NCI-H1092 treated with DMSO at 0.1 percent for 48 hours (cell line): ENCODE measurements at places on chromosomes 13 and 19.

GRCh38 chr13:49304763-49305700 lies 57.3 kb downstream of the CDADC1 start:
- DNase-seq = peak; percentile 2

DNA sequence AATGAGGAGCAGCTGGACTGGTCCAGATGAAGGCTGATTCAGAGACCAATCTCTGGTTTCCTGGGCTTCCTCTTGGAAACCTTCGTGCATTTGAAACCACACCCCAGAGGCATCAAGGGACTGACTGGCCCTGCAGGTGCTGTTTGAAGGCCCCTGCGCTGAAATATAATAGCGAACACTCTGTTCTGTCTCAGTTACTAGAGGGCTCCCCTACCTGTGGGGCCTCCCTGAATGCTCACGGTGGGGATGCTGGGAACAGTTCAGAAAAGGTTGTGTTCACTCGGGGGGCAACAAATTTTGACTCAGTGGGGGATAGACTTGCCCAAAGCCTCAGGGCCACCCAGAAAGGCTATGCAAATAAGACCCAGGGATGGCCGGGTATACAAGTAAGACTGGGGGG lies 6.4 kb downstream of the CCDC8 start:
- DNase-seq = no peak

- no peak for DNase-seq
Observed at GRCh38 chr13:46359714-46360113, 27.3 kb downstream of the RUBCNL start.

DNA sequence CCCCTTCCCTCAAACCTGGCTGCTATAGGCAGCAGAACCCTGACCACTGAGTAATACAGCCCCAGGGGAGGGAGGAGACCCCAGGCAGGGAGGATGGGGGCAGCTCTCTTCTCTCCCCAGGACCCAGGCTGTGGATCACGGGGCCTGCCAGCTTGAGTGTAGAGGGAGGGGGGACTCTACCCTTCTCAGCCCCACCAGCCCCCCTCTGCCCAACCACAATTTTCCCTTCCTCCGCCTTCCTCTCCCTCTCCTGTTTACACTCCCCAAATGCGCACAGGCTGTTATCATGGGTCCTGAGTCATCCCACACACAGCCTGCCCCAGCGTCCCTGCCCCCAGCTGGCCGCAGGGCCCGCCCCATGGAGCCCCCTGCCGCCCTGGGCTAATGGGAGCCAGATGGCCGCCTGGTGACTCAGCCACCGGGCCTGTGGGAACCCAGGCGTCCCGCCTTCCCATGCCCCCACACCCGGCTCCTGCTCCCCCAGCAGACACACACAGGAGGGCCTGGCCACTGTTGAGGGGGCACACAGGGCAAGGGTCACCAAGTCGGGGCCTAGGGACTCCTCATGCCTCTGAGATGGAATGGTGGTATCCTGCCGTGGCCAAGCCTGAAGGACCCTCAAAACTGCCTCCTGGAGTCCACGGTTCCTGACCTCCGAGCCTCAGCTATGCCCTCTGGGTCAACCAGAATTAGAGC lies 13.6 kb downstream of the CCDC97 start:
- no peak for DNase-seq

DNA sequence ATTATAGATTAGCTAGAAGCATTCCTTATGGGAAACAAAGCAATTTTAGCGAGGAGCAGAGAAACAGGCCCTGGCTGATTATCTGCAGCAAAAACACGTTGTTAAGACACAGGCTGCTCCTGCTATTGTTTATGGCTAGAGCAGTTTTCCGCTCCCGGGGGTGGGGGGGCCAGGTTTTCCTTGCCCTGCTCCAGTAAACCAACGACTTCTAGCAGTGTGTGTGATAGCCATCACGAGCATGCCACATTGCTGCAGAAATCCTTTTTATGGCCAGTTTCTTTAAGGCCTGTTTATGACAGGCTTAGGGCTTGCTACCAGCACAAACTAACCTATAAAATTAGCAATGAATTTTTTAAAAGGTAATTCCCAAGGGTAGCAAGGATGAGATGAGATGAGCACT lies 18.4 kb upstream of the IL17D start:
- DNase-seq = no peak

- DNase-seq = no peak
Observed at GRCh38 chr13:37375724-37376123, 222.8 kb downstream of the POSTN start.

- peak; percentile 51 for DNase-seq
Observed at GRCh38 chr13:77918391-77919245, at the start of gene EDNRB. Gene EDNRB (minus strand): TSS chr13:77918831. CDS start chr13:77918573, 258 bp downstream.

- DNase-seq = no peak
Observed at GRCh38 chr13:83907196-83907989, 25.1 kb upstream of the SLITRK1 start.

DNA sequence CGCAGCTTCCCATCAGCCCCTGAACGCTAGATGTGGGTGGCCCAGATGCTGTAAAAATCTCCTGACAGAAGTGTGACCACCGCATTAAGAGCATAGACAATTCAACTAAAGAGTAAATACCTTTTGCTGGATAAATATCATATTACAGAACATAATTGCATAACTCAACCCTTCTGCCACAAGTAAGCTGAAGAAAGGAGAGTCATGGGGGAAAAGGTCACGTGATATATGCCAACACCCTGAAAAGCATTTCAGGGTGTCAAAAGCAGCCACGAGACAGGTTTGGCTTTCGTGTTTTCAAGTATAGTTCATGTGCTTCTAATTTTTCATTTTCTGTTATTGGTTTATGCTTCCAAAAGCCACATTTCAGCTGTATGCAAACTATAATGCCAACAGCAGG lies 71.3 kb downstream of the LHFPL6 start:
- no peak for DNase-seq

GRCh38 chr13:19586904-19587634 lies 25.7 kb upstream of the TPTE2 start:
- no peak for DNase-seq

- DNase-seq = no peak
Observed at GRCh38 chr13:83941701-83942335, 59.5 kb upstream of the SLITRK1 start.

DNA sequence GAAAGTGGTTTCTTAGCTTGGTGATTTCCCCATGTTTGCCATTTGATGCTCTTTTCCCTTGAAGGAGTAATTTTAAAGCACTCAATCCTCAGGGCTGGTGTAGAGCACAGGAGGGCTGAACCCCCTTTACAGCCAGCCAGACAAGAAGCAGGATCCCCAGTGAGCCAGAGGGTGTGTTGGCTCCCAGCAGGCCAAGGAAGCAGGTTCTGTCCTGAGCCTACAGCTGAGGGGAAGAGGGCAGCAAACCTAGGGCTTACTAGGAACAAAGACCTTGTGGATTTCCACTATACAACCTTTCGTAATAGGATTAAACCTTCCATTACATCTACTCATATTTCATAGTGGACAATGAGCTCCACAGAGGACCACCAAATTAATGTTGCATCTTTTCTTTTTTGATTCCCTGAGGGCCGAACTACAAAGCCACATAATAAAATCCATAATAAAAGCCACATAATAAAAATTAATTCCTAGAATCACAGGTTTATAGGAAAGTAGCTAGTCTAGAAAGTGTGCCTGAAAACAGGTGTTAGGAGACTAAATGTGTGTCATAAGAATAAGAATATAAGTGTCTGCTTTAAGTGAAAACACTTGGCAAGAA lies 300.2 kb downstream of the DCLK1 start:
- no peak for DNase-seq

DNA sequence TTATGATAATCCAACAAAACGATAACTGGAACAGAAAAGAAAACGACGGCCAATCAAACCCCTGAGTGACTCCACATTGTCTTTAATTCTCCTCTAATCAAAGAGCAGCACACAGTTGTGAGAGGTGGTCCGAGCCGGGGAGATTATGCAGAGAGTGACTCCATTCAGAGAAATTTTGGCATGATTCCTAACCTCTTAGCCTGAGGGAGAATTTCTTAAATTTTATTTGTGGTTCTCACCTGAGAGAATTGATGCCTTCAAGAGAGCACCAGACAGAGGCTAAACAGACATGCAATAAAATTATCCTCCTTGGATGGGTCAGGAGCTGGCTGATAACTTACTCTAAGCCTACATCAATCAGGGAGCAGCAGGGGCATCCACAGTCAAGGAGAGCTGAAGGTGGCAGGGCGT lies 310.0 kb upstream of the KLF12 start:
- no peak for DNase-seq

- DNase-seq = no peak
Observed at GRCh38 chr19:18899624-18900560, 3.9 kb upstream of the CERS1 start.

DNA sequence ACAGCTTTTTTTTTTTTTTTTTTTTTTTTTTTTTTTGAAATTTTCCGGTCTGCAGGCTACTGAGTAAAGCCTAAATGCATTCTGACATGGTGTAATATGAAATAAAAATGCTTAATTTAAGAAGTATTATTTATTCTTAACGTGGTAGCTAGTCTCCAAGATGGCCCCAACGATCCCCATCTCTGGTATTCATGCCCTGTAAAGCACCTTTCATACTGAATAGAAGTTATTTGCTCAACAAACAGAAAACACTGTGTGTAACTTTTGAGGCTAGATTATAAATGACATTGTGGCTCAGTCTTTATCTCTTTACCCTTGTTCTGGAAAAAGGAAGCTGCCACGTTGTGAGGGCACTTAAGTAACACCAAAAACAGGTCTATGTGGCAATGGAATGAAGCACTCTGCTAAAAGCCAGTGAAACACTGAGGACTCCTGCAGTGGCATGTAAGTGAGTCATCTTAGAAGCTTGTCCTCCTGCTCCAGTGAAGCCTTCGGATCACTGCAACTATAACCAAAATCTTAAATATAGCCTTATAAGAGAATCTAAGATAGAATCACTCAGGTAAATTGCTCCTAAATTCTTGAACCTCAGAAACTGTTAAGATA lies 128.7 kb downstream of the UGGT2 start:
- DNase-seq = no peak

DNA sequence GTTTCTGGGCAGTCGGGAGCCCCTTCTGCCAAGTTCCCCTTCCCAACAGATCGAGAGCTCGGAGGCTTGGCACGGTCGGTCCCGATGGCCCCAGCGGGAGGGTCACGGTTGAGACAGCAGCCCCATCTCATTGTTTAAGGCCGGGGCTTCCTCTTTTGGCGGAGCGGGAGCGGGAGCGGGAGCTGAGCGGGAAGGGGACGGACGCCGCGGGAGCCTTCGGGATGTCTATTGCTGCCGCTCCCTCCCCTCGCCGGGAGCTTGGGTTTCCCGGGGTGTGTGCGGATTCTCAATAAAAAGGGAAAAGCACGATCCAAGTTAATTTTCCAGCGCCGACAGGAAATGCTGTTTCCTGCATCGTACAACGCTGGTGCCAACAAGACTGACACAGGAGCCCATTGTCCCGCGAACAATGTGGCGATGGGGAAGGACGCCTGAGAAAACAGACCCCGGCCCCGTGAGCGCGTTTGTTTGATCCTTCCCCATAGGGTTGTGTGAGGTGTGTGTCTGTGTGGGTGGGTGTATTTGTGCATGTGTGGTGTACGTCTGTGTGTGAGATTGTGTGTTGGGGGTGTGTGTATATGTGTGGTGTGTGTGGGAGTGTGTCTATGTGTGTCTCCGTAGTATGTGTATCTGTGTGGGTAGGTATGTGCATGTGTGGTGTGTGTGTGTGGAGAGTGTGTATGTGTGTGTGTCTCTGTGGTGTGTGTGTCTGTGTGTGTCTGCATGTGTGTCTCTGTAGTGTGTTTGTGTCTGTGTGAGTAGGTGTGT lies 36.3 kb upstream of the FLT1 start:
- peak; percentile 7 for DNase-seq

- DNase-seq = no peak
Observed at GRCh38 chr19:47512948-47513319, 1.9 kb downstream of the NAPA start.

DNA sequence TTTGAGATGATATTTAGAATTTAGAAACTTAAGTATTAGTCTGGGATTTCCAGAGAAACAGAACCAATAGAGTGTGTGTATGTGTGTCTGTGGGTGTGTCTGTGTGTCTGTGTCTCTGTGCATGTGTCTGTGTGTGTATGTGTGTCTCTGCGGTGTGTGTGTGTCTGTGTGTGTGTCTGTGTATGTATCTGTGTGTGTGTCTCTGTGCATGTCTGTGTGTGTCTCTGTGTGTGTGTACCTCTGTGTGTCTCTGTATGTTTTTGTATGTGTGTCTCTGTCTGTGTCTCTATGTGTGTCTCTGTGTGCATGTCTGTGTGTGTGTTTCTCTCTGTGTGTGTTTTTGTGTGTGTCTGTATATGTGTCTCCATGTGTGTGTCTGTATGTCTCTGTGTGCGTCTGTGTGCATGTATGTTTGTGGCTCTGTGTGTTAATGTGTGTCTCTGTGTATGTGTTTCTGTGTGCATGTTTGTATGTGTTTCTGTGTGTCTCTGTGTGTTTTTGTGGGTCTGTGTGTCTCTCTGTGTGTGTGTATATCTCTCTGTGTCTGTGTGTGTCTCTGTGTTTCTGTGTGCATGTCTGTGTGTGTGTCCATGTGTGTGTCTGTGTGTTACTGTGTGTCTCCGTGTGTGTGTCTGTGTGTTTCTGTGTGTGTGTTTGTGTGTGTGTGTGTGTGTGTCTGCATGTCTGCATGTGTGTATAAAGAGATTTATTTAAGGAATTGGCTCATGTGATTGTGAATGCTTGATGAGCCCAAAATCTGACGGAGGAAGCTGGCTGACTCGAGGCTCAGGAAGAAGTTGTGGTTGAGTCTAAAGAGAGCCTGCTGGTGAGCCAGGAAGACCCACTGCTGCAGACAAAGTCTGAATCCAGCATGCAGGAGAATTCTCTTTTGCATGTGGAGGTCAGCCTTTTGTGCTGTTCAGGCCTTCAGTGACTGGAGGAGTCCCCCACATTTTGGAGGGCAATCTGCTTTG lies 22.2 kb downstream of the GPR42 start:
- DNase-seq = no peak

DNA sequence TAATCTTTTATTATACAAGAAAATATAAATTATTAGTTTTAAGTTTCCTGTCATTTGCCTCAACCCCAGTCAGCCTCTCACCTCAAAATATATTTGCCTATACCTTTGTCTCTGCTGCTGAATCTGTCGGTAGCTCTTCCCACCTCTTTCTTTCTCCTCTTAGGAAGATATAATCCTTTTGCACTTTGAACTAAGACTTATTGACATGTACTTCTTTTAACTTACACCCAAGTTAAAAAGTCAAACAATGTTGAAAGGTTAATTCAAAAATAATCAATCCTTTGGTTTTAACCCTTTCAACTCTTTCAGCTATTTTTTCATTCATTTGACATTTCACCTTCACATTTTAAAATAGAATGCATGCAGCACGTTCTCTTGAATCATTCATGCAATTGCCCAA lies 9.0 kb upstream of the KL start:
- DNase-seq = no peak
